ENCODE measurements at places on chromosomes 6 and 20. TPM values are rescaled to one million over a fixed set of nuclear protein-coding genes. Genes with fewer than 3 reads are reported as not detected.

RGS17 gene
- 0.30 TPM for polyA plus RNA-seq

RBM24 gene
- polyA plus RNA-seq, result 3.5 TPM

CLDN20 gene
- polyA plus RNA-seq, result not detected

DYNLRB1 gene
- polyA plus RNA-seq, result 319 TPM

CASS4 gene
- polyA plus RNA-seq, result 1.2 TPM

PTGIS gene
- 42.4 TPM for polyA plus RNA-seq

REM1 gene
- polyA plus RNA-seq, result 2.9 TPM

TRIM38 gene
- 3.8 TPM for polyA plus RNA-seq
